Keratinocyte (primary cell): ENCODE measurements at places on chromosomes 6 and 20. TPM values are rescaled to one million over a fixed set of nuclear protein-coding genes. Genes with fewer than 3 reads are reported as not detected.

TSPO2 gene
- polyA plus RNA-seq = not detected in 3 replicates

HMGCLL1 gene
- 0.04 to 0.06 TPM in 2 of 3 replicates, not detected in the other for polyA plus RNA-seq

OPN5 gene
- 0.04 TPM in 1 of 3 replicates, not detected in the others for polyA plus RNA-seq

POLR3F gene
- 8.0 to 12.2 TPM (median 12.0 TPM) in 3 replicates for polyA plus RNA-seq

SLC44A4 gene
- 0.06 to 0.25 TPM (median 0.18 TPM) in 3 replicates for polyA plus RNA-seq

PPP1R16B gene
- 0.19 TPM in 1 of 3 replicates, not detected in the others for polyA plus RNA-seq

MYL9 gene
- polyA plus RNA-seq = 1.7 to 5.2 TPM (median 2.8 TPM) in 3 replicates

SLC12A5 gene
- 0.42 to 1.0 TPM in 2 of 3 replicates, not detected in the other for polyA plus RNA-seq

TENT5A gene
- 1.2 to 1.6 TPM (median 1.3 TPM) in 3 replicates for polyA plus RNA-seq

C2 gene
- 0.04 TPM in 1 of 3 replicates, not detected in the others for polyA plus RNA-seq

PI3 gene
- polyA plus RNA-seq = 46.4 to 226 TPM (median 71.1 TPM) in 3 replicates

TCP11 gene
- polyA plus RNA-seq = not detected in 3 replicates

MYB gene
- 0.04 to 0.06 TPM in 2 of 3 replicates, not detected in the other for polyA plus RNA-seq

GPSM3 gene
- polyA plus RNA-seq = 2.8 to 6.5 TPM (median 3.6 TPM) in 3 replicates

ANGPT4 gene
- not detected in 3 replicates for polyA plus RNA-seq

FRS3 gene
- polyA plus RNA-seq = 2.0 to 2.5 TPM (median 2.0 TPM) in 3 replicates
